Esophagus mucosa (tissue), 1 donor: ENCODE measurements at places on chromosomes 16 and 17. TPM values are rescaled to one million over a fixed set of nuclear protein-coding genes. Genes with fewer than 3 reads are reported as not detected.

GRCh38 chr16:11126399-11127054 is 129.5 kb downstream of the SOCS1 start:
- ATAC-seq: no peak

GRCh38 chr17:82296511-82297279 is 20.7 kb downstream of the CD7 start:
- no peak for ATAC-seq

Gene MARCHF10
- not detected for total RNA-seq

Gene PHKB
- total RNA-seq: 47.9 TPM

GRCh38 chr17:35972535-35972934 is 8.8 kb downstream of the CCL16 start:
- no peak for ATAC-seq
